ENCODE measurements at places on chromosomes 4 and X. TPM values are rescaled to one million over a fixed set of nuclear protein-coding genes. Genes with fewer than 3 reads are reported as not detected.

DNA sequence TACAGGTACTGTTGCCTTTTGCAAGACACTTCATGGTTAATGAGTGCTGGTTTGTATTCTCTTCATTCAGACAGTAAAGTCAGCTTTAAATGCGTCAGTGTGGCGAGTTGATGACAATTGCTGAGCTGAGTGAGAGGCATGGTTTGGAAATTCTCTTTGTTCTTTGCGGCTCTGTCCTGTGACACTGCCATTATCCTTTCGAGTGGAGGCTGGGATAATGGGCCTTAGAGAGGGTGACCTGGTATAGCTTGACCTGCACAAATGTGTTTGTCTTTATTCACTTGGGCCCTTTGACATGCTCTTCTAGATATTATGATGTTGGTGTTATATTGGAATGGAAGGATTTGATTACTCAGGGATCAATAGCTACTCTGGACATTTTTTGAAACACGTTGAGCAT is 208.5 kb upstream of the FAT1 start:
- DNase-seq, result no peak

- DNase-seq, result no peak
Observed at GRCh38 chr4:156929386-156930105, 42.1 kb downstream of the PDGFC start.

- DNase-seq, result no peak
Observed at GRCh38 chr4:129231945-129232588, 136.1 kb downstream of the C4orf33 start.

DNA sequence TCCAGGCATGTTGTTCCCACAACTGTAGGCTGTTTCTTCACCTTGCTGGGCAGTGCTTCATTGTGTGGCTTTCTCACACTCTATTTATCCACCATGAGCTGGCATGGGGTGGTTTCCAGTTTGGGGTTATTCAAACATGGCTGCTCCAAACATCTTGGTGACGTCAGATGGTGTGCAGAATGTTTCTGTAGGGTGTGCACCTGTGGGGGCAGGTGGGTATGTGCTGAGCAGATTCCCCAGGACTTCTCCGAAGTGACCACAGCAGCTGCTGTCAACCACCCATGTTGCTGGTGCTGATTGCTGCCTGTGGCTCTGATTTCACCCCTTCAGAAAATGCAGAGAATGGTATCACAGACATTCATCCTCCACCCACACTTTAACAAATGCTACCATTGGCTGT is 5.0 kb upstream of the PSAPL1 start:
- DNase-seq, result no peak

GRCh38 chr4:87499403-87500091 is 29.6 kb downstream of the SPARCL1 start:
- DNase-seq, result no peak

- DNase-seq, result no peak
Observed at GRCh38 chr4:29553846-29554245, 1166.3 kb upstream of the PCDH7 start.

DNA sequence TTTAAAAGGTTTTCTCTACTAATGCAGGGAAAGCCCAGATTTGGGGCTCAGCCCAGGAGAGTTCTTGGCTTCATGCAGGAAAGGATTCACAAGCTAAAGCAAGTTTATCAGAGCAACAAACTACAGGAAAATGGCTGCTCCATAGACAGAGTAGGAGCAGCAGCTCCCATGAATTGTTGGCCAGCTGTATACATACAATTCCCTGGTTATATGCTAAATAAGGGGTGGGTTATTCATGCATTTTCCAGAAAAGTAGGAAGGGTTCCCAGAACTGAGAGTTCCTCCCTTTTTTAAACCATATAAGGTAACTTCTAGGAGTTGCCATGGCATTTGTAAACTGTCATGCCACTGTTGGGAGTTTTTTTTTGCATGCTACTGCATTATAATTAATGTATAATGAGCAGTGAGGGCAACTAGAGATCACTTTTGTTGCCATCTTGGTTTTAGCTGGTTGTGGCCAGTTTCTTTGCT is 2.6 kb downstream of the C4orf33 start:
- no peak for DNase-seq

GRCh38 chr4:142549726-142550463 is 296.2 kb downstream of the INPP4B start:
- peak; percentile 72 for DNase-seq

- DNase-seq, result no peak
Observed at GRCh38 chr4:90660672-90661071, 533.5 kb downstream of the CCSER1 start.

GRCh38 chr4:156362581-156362980 is 408.9 kb upstream of the CTSO start:
- no peak for DNase-seq

GRCh38 chr4:69054578-69055200 is 41.6 kb upstream of the UGT2B7 start:
- DNase-seq, result peak; percentile 57

GRCh38 chr4:125522992-125523391 is 208.2 kb downstream of the FAT4 start:
- DNase-seq, result no peak

GRCh38 chr4:110294165-110294564 is 95.8 kb upstream of the ELOVL6 start:
- DNase-seq, result peak; percentile 7

Gene CT55
- total RNA-seq, result not detected

Gene CENPVL1
- not detected for total RNA-seq

Gene ANK2
- 4.1 TPM for total RNA-seq

Gene UGT2B7
- total RNA-seq, result 25.5 TPM

Measured in Calu3 (cell line).